Activated CD4-positive, alpha-beta T cell treated with anti-CD3 and anti-CD28 coated beads for 24 hours (primary cell): ENCODE measurements at places on chromosomes 6 and 20.

- no peak for DNase-seq
Observed at GRCh38 chr20:53258741-53259140, 286.6 kb downstream of the TSHZ2 start.

- DNase-seq: no peak
Observed at GRCh38 chr6:161152907-161153662, 120.8 kb downstream of the AGPAT4 start.

DNA sequence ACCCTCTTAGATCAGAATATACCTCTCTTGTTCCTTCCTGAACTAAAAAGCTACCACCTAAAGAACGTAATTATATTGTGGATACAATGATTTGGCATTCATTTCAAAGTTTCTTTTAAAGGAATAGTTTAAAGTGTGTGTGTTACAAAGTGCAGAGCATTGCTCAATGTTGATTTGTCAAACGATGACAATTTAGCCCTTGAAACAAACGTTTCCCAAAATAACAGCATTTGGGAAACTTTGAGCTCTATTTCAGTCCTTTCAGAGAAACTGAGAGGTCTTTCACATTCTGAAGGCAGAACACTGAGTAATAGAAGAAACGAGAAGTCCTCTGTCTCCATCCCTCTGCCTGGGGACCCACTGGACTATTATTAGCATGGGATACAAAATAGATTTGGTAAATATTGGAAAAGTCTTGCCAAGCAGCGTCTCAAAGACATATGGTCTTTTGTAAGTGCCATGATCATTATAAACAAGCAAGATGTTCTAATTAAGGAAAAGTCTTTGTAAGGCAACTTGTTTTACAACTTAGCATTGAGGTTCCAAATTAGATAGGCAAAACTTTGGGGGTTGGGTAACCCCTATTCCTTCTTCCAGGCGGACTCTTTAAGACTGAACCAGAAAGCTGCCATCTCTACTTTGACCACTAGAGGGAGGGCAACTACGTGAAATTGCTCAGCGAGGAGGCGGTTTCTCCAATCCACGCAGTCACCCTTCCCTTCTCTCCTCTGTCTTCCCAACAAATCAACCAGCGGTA lies 208.8 kb downstream of the RNF144B start:
- peak; percentile 31 for DNase-seq

- DNase-seq: no peak
Observed at GRCh38 chr6:99187429-99187828, 162.0 kb downstream of the FAXC start.

- DNase-seq: peak; percentile 46
Observed at GRCh38 chr6:42368181-42368580, 83.5 kb downstream of the TRERF1 start.

DNA sequence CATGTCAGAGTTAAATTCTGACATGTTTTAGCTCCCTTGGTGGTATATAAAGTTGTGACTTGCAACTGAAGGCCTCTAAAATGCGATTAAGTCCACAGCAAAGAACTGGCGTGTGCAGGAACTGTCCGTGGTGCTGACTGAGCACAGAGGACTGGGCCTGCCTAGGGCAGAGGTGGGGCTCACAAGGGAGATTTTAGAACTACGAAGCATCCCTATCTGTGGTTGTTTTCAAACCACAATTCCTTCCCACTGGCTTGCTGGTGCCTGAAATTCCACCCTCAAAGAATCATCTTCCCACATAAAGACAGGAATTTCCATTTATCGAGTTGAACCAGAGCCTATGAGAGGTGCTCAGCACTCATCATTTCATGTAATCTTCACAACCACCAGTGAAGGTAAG lies 30.1 kb downstream of the RIMS4 start:
- DNase-seq: peak; percentile 14

- DNase-seq: no peak
Observed at GRCh38 chr20:11895861-11896387, 21.8 kb upstream of the BTBD3 start.

DNA sequence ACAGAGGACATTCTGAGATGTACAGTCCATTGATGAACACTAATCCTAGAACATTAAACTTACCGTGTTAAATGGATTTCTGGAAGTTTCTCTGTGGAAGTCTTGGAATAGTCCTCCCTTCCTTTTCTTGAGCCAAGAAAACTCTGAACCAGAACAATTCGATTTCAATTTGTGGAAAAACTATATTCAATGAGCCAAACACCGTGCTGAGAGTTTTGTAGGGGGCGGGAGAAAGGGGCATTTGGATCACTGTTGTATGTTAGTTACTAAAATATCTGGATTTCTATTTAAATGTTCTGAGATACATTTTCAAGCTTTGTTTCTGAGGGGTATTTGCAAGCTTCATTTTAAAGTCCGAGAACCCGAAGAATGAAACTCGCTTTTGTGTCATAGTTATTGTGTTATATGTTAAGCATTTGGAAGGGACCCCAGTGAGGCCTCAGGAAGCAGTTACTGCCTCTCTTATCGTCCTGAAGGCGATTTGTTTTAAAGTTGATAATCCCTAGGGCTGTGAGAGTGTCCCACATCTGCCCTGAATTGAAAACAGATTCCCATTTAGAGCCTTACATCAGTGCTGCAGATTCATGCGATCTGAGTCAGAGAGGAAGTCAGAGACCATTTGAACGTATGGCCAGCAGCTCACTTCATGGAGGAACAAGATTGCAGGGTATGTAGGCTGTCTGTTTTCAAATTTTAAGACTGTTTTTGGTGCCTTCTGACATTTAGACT lies 70.8 kb upstream of the SASH1 start:
- DNase-seq: no peak

GRCh38 chr6:68368845-68369244 lies 266.2 kb upstream of the ADGRB3 start:
- DNase-seq: no peak

DNA sequence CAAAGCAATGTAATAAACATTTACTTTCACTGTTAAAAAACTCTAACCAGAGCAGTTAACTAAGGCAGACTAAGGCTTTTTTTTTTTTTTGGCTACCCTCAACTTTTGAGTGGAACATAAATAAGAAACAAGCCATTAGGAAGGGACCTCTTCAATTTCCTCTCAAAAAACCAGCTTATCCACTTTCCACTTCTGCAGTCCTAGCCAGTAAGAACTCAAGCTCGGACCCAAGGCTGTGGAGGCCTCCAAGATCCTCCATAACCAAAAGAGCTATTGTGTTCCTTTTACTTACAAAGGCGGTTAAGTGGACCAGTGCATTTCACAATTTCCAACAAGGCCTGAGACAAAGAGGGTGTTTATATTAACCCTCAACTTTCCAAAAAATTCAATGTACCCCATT lies 5.3 kb downstream of the KCNK5 start:
- no peak for DNase-seq

GRCh38 chr6:45644720-45645119 lies 267.0 kb upstream of the SUPT3H start:
- DNase-seq: no peak

- DNase-seq: no peak
Observed at GRCh38 chr20:32626859-32627636, 41.9 kb upstream of the NOL4L start.

GRCh38 chr6:170022827-170023619 lies 267.9 kb downstream of the DLL1 start:
- no peak for DNase-seq

DNA sequence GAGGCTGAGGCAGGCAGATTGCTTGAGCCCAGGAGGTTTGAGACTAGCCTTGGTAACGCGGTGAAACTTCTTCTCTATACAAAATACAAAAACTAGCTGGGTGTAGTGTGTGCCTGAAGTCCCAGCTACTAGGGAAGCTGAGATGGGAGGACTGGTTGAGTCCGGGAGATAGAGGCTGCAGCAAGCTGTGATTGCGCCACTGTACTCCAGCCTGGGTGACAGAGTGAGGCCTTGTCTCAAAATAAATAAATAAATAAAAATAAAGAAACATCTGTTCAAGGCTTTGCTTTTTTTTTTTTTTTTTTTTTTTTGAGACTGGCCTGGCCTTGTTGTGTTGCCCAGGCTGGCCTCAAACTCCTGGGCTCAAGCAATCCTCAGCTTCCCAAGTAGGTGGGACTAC lies 23.7 kb upstream of the SLC23A2 start:
- DNase-seq: no peak

- DNase-seq: no peak
Observed at GRCh38 chr6:138862456-138862855, 66.6 kb downstream of the ECT2L start.

DNA sequence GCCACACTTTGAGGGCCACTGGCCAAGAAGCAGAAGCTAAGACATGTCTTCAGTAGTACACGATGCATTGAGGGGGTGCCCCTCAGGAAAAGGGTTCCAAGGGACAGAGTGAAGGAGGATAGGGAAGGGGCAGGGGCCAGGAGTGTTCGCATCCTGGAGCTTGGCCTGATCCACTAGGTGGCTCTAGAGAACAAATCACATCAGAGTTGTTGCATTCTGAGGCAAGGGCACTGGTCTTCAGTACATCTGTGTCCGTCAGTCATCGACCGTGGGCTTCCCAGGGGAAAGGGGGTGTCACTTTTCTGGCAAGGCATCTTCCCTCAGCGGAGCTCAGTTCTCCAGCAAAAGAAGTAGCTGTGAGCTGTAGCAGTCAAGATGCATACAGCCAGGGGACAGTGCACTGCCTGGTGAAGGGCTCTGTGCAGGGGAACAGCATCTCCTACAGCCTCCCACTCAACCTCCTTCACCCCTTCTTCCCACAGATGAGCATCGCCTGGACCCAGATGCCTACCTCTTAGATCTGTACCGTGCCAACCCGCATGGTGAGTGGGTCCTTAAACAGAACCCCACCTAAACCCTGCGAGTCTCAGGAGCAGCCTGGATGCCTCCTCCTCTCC lies 47.8 kb downstream of the ARHGAP40 start:
- no peak for DNase-seq

GRCh38 chr20:50508171-50508755 lies 1.9 kb upstream of the PTPN1 start:
- DNase-seq: no peak

GRCh38 chr6:149284904-149285303 lies 32.6 kb upstream of the TAB2 start:
- no peak for DNase-seq

DNA sequence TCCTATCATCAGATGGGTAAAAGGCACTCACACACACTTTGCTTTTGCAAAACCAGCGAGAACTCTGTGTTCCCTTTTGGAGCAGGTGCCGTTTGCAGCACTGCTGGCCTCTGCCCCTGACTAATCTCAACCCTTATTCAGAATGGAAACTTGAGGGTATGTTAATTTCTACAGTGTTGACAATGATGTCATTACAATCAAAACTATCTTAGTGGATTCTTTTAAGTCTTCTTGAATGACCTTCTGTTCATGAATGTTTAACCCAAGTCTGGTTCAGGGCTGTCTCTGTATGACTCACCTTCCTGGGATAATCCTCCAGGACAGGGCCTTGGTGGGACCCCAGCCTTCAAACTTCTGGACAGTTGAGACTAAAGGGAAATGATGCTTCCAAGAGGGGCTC lies 197.9 kb downstream of the CDH4 start:
- DNase-seq: no peak

- DNase-seq: no peak
Observed at GRCh38 chr20:50562262-50562701, 52.1 kb downstream of the PTPN1 start.

- DNase-seq: no peak
Observed at GRCh38 chr6:28635547-28636158, 110.0 kb downstream of the GPX5 start.

- DNase-seq: no peak
Observed at GRCh38 chr20:23366384-23366783, 4.4 kb downstream of the GZF1 start.

GRCh38 chr6:13952101-13952500 lies 27.3 kb downstream of the RNF182 start:
- DNase-seq: no peak

DNA sequence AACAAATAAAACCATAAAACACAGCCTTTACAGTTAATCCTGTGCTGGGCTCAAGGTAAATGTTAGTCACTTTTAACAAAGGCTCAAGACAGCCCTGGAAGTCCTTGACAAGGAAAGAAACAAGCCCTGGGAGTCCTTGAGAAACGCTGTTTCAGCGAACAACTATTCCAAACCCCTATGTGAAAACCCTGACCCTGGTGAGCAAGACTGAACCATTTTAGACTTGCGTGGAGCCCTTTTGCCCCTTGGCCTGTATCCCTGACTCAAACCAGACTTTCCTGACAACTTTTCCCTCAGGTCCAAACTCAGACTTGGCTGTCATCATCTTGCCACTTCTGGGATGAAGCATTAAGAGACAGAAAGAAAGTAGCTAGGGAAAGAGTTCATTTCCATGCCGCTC lies 180.4 kb downstream of the AIG1 start:
- DNase-seq: no peak

- no peak for DNase-seq
Observed at GRCh38 chr6:163579111-163579879, 164.8 kb downstream of the QKI start.

DNA sequence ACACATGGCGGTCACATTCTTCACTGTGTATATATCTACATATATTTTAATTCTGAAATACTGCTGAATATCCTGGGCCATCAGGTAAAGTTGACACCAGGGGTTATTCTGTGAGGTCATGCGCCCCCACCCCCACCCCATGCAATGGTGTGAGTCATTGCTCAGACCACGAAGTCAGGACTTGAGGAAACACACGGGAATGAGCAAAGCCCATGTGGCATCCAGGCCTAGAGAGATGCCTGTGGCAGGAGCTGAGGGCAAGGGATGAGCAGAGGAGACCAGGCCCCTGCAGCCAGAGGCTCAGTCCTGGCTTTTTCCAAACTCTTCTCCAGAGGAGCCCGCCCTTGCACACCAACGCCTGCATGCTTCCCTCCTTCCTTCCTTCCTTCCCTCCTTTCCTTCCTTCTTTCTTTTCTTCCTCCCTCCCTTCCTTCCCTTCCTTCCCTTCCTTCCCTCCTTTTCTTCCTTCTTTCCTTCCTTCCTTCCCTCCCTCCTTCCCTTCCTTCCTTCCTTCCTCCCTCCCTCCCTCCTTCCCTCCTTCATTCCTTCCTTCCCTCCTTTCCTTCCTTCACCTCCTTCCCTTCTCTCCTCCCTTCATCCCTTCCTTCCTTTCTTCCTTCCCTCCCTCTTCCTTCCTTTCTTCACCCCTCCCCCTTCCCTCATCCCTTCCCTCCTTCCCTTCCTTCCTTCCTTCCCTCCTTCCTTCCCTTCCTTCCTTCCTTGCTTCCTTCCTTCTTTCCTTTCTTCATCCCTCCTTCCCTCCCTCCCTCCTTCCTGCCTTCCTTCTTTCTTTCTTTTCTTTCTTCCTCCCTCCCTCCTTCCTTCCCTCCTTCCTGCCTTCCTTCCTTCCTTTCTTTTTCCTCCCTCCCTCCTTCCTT lies 72.0 kb upstream of the INSM1 start:
- no peak for DNase-seq

GRCh38 chr20:56348746-56349145 lies 10.0 kb upstream of the FAM210B start:
- DNase-seq: no peak

- no peak for DNase-seq
Observed at GRCh38 chr6:71268735-71269437, 19.7 kb upstream of the OGFRL1 start.

- DNase-seq: no peak
Observed at GRCh38 chr6:11854408-11855165, 76.0 kb upstream of the ADTRP start.
